NCI-H774 (cell line): ENCODE measurements at places on chromosomes 1 and 21.

DNA sequence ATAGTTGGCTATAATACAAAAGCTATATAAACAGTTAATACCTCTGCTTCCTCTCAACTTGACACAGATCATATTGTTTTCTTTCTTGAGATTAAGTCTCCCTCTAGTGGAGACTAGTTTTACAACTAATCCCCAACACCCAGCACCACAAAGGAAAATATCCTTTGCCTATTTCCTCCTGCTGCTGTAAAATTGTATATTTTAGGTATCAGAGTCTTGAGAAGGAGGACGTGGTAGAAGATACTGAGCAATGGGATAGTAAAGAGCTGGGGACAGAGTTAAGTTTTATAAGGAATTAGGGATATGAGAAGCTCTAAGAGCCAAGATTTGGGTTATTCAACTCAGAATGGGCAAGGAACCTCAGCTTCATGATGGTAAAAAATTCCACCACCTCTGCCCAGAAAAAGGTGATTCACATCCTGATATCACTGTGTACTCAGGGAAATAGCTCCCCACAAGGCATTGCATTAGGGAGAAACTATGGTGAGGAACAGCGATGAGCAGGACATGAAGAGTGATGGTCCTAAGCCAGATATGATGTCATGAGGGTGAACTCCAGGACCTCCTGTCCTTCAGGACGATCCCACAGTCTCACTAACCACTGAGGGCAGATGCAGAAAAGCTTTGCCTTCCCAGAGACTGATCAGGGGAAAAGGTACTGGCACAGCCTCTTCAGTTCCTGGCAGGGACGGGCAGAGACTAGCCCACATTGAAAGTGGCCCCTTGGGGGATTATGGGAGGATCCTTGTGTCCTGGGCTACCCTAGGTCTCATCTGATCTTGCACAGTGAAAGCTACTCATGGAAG, 14.7 kb upstream of the CFAP126 start:
- peak; percentile 58 for DNase-seq

DNA sequence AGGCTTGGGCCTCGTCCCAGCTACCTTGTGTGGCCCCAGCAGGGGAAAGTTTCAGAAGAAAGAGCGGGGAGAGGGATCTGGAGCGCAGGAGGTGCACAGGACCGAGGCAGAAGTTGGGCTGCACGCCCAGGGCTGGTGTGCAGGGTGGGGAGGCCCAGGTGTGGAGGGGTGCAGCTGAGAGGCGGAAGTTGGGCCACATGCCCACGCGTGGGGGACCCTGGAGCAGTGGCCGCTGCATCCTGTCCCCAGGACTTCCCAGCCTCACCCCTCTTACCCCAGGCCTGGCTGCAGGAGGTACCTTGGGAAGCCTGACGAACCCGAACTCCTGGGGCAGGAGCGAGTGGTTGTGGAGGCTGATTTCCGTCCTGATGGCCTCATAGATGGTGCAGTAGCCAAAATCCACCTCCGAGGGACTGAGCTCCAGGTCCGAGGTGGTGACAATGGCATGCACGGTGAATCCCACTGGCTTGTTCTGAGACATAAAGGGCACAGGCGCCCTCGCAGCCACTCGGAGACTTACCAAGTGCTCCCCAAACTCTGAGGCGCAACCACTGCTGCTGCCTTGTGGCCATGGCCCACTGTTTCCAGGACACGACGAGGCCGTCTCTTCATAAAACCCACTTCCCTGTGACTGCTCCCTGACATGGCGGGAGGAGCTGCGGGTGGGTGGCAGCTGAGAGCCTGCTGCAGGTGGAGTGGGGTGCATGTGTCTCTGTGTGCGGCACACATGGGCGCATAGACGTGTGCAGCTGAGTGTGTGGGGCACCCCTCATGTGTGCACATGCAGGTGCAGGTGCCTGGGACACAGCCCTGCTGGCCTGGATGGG, 20.4 kb upstream of the TMEM52 start:
- DNase-seq: no peak

DNA sequence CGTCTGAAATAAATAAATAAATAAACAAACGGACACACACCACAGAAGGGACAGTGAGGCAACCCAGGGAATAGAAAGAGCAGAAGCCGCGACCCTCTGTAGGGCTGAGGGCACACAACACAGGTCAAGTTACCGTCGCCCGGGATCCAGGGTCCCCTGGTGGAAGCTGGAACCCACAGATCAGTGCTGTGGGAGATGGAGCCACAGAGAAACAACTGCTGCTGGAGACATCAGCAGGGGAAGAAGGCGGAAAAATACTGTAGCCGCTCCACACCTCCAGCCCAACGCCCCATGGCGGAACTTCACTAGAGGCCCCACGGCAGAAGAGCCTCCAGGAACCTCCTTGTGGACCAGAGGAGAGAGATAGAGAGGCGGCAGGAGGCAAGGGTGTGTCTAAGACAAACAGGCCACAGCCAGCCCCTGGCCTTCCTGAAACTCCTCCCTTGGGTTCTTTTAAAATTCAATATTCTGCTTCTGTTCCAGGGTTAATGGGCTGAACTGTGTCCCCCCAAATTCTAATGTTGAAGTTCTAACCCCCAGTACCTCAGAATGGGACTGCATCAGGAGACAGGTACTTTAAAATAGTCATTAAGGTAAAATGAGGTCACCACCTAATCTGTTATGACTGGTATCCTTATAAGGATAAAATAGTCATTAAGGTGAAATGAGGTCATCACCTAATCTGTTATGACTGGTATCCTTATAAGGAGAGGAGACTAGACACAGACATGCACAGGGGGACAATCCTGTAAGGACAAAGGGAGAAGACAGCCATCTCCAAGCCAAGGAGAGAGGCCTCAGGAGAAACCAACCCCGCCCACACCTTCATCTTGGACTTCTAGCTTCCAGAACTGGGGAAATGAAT, 7.7 kb upstream of the HLCS start:
- DNase-seq: no peak

DNA sequence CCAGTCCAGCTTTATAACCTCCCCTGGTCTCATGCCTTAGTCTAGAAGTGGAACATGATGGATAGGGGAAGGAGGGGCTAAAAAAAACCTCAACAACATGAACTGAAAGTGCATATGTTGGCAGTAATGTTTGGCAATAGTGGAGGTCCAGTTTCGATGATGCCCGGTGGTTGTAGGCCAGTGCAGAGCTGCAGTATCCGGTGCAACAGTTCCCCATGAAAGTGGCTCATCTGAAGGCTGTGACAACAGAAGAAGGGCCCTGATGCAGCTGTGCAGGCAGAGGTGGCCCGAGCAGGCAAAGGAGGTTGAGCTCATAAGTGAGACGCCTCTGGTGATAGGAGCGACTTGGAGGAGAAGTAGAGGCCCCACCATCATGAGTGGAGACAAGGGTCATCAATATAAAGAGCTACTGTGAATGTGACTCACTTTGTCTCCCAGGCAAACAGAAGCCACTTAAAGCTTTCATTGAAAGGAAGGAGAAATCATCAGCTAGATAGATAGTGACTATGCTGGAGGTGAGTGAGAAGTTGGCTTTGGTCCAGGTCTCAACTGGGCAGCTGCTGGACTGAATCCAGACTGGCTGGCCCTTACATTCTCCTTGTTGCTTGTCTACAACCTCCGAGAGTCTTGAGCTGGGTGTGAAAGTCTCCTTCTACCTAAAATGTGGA, 10.2 kb upstream of the CREG1 start:
- DNase-seq: no peak

DNA sequence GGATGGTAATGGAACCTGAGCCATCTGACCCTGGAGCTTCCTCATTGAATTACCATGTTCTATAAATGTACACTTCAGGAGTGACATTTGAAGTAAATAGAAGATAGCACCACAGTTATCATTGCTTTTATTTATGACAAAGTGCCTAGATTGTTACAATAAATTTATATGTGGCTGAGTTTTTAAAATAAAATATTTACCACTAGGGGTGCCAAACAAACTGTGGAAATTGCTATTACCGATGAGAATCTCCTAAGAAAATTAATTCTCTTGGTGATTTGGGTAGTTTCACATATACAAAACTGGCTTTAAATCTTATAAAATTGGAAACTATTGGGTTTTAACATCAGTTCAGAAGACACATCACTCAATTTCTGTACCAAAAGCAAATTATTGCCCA, 1.4 kb upstream of the TNR start:
- DNase-seq: no peak

GRCh38 chr21:40049031-40049930, 182.0 kb downstream of the PCP4 start:
- peak; percentile 40 for DNase-seq

GRCh38 chr1:118963456-118964430, 24.4 kb downstream of the TBX15 start:
- DNase-seq: no peak

DNA sequence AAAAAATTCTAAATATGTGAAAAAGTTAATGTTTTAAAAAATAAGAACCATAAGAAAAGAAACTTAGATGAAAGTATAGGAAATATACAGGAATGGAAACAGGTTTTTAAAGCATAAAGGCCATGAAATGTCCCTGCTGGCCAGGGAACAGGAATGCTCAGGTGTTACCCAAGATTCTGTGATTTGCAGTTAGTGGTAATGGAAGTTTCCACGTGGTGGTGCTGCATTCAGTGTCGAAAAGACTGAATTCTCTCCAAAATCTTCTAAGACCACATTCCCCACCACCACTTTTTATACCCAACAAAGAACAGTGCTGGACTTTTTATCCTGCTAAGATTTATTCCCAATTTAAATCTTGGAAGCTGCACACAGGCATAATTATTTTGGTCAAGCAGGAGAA, 126.2 kb downstream of the PRRX1 start:
- no peak for DNase-seq

DNA sequence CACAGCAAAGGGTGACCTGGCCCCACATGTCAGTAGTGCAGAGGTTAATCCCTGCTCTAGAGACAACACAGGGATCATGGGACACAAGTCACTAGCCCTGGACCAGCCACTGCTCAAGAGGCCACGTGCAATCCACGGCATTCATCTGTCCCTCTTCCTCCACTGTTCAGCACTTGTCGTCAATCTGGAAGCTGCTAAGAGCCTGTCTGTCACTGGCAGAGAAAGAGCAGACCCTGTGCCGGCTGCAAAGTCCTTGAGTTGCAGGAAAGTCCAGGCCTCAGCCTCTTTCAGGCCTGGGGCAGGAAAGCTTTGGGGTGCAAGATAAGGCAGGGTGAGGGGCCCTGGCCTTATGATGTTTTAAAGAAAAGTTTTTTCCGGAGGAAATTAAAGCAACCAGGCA, 16.7 kb downstream of the CELA2B start:
- no peak for DNase-seq

GRCh38 chr1:222370913-222371675, 176.8 kb downstream of the HHIPL2 start:
- DNase-seq: no peak

DNA sequence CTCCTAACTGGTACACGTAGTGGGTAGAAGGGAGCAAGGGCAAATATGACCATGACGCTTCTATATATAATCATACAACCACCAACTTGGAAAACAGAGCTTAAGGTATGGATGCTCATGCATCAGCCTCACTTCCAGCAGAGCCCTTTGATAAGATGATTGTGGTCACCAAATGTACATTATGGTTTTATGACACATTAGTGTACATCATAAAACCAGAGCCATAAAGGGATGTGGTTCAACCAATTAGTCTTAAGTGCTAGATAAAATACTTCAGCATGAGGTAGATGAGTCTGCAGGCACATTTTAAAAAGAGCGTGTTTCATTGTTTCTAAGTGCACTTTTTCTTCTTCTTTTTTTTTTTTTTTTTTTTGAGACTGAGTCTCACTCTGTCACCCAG, 43.7 kb downstream of the NIBAN1 start:
- DNase-seq: no peak
